ENCODE measurements at places on chromosomes 3 and 15.

- DNase-seq = no peak
Observed at GRCh38 chr3:167992381-167992780, 103.3 kb downstream of the GOLIM4 start.

GRCh38 chr3:114319453-114319852 is 25.6 kb downstream of the TIGIT start:
- DNase-seq = no peak

GRCh38 chr15:48190932-48191573 is 412 bp upstream of the CTXN2 start:
- peak; percentile 21 for DNase-seq

GRCh38 chr3:30544812-30545211 is 61.6 kb upstream of the TGFBR2 start:
- no peak for DNase-seq
